ENCODE measurements at places on chromosomes 2 and 18. TPM values are rescaled to one million over a fixed set of nuclear protein-coding genes. Genes with fewer than 3 reads are reported as not detected.

- no peak for DNase-seq
Measured at GRCh38 chr2:96463119-96463518, 42.0 kb downstream of the NEURL3 start.

DNA sequence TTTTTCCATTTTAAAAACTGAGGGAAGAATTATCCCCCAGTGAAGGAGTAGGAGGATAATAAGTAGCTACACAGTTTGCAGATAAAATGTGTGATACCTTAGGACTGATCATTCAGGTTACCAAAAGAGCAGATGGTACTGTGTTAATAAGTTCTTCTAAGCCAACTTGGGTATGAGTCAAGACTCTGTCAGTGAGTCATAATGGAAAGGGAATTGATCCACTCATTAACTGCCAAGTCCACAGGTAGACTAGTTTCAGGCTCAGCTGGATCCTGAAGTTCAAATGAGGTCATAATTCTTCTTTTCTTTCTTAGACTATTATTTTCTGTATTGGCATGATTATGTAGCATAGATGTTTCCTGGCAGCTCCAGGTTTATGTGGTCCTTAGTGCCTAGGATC lies 142.4 kb upstream of the ALPP start:
- no peak for DNase-seq

The IL1F10 gene
- not detected for polyA plus RNA-seq

The ANKRD62 gene
- polyA plus RNA-seq, result 0.07 TPM

The TBR1 gene
- not detected for polyA plus RNA-seq

The SLC8A1 gene
- 76.7 TPM for polyA plus RNA-seq

Measured in left renal pelvis (tissue), 4 donors.